ENCODE measurements at places on chromosomes 2 and 18. TPM values are rescaled to one million over a fixed set of nuclear protein-coding genes. Genes with fewer than 3 reads are reported as not detected.

The SH2D6 gene
- 0.55 TPM for polyA plus RNA-seq

GRCh38 chr2:124662946-124663644 lies 638.0 kb downstream of the CNTNAP5 start:
- H3K4me1 ChIP-seq = no peaks in the 10 kb centered on the region
- no peaks in the 10 kb centered on the region for H3K27me3 ChIP-seq
- no peaks in the 10 kb centered on the region for H3K36me3 ChIP-seq
- DNase-seq = no peak
- H3K4me3 ChIP-seq = no peak overlapping the region
- no peak overlapping the region for H3K27ac ChIP-seq

- no peaks in the 10 kb centered on the region for H3K27me3 ChIP-seq
- no peak overlapping the region for H3K27ac ChIP-seq
- H3K4me1 ChIP-seq = no peaks in the 10 kb centered on the region
- H3K4me3 ChIP-seq = no peak overlapping the region
- H3K36me3 ChIP-seq = no peaks in the 10 kb centered on the region
Measured at GRCh38 chr2:237306083-237306786, 107.7 kb downstream of the COL6A3 start.

- no peaks in the 10 kb centered on the region for H3K36me3 ChIP-seq
- H3K27me3 ChIP-seq = no peaks in the 10 kb centered on the region
- H3K4me3 ChIP-seq = no peak overlapping the region
Measured at GRCh38 chr2:57552885-57553284, 493.7 kb upstream of the VRK2 start.

The MSTN gene
- polyA plus RNA-seq = 1.1 TPM

- DNase-seq = no peak
- H3K4me3 ChIP-seq = no peak overlapping the region
- H3K4me1 ChIP-seq = no peaks in the 10 kb centered on the region
- no peak overlapping the region for H3K27ac ChIP-seq
- peaks cover 25% of the 10 kb centered on the region for H3K27me3 ChIP-seq
Measured at GRCh38 chr2:26630669-26631360, 10.4 kb downstream of the CIB4 start.

GRCh38 chr2:20172273-20173055 lies 52.5 kb downstream of the SDC1 start:
- no peaks in the 10 kb centered on the region for H3K27me3 ChIP-seq
- no peak overlapping the region for H3K27ac ChIP-seq
- no peaks in the 10 kb centered on the region for H3K36me3 ChIP-seq
- H3K4me1 ChIP-seq = no peaks in the 10 kb centered on the region
- H3K4me3 ChIP-seq = no peak overlapping the region

- no peak overlapping the region for H3K4me3 ChIP-seq
- H3K27ac ChIP-seq = no peak overlapping the region
- H3K4me1 ChIP-seq = no peaks in the 10 kb centered on the region
Measured at GRCh38 chr2:240799033-240799820, 20.8 kb downstream of the KIF1A start.

The CD302 gene
- 13.7 TPM for polyA plus RNA-seq

GRCh38 chr2:8575038-8575833 lies 106.6 kb upstream of the ID2 start:
- no peak for DNase-seq
- no peak overlapping the region for H3K27ac ChIP-seq
- H3K4me1 ChIP-seq = peaks cover 57% of the 10 kb centered on the region
- no peaks in the 10 kb centered on the region for H3K36me3 ChIP-seq
- H3K27me3 ChIP-seq = peaks cover 15% of the 10 kb centered on the region

GRCh38 chr18:57084331-57085271 lies 62.3 kb upstream of the BOD1L2 start:
- H3K27me3 ChIP-seq = peaks cover 3% of the 10 kb centered on the region
- H3K4me1 ChIP-seq = no peaks in the 10 kb centered on the region
- no peaks in the 10 kb centered on the region for H3K36me3 ChIP-seq
- DNase-seq = no peak

GRCh38 chr2:171260471-171261424 lies 100.1 kb upstream of the TLK1 start:
- no peak for DNase-seq
- no peaks in the 10 kb centered on the region for H3K4me1 ChIP-seq
- H3K27ac ChIP-seq = no peak overlapping the region
- no peaks in the 10 kb centered on the region for H3K27me3 ChIP-seq
- H3K36me3 ChIP-seq = no peaks in the 10 kb centered on the region
- no peak overlapping the region for H3K4me3 ChIP-seq
